ENCODE measurements at places on chromosomes 7 and 10.

GRCh38 chr7:81445462-81445861 is 324.4 kb downstream of the HGF start:
- no peak for DNase-seq

DNA sequence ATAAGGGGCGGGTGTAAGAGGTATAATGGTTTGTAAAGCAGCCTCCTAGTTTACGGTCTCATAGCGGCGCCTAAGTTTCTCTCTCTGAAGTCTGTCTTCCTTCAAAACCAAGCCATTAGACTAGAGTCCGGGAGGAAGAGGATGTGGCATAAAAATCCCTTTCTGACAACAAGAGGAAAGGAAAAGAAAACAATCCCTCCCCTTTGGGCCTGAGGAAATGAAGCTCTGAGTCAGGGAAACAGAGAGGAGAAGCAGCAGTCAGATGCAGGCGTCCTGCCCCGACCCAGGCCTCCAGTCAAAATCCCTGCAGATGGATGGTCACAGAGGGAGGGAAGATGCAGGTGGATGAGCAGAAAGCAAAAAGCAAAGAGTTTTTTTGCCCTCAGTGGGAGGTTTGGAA is 23.7 kb downstream of the PARP12 start:
- DNase-seq = no peak

- no peak for DNase-seq
Observed at GRCh38 chr10:58742141-58742540, 229.5 kb downstream of the BICC1 start.

GRCh38 chr7:74455291-74455804 is 1.6 kb downstream of the GTF2IRD1 start:
- no peak for DNase-seq

GRCh38 chr7:128919881-128920799 is 9.6 kb upstream of the KCP start:
- DNase-seq = no peak

DNA sequence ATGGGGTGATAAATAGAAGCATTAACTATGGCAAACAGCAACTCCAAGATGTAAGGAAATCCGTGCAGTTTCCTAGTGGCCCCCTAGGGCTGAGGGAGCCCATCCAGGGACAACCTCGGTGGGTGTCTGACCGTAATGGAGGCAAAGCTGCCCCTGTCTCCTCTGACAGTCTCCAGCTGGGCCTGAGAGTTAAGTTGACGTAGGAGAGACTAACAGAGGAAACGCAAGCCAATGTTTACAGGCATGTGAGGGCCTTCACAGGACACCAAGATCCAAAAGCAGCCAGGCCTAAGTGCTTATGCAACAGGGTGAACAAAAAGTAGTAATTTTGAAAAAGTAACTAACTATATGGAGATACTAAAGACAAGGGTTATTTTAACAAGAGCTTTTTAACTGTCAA is 330.0 kb upstream of the C7orf33 start:
- DNase-seq = no peak

DNA sequence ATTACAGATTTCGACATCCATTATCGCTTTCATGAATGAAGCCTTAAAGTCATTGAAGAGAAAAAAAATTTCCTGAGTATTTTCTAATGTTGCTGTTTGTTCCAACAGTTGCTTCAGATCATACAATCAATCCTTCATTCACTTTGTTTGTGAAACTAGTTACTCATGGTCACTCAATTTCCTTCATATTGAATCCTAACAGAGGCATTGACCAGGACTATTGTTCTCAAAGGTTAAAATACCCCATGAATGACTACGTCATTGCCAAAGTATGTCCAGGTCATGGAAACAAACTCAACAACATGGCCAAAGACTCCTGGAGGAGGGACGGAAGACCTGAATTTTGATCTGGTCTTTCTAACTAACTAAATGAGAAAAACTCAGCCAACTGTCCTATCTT is 54.0 kb upstream of the ABCB5 start:
- DNase-seq = no peak

GRCh38 chr7:29113384-29114102 is 32.8 kb downstream of the CPVL start:
- DNase-seq = no peak

DNA sequence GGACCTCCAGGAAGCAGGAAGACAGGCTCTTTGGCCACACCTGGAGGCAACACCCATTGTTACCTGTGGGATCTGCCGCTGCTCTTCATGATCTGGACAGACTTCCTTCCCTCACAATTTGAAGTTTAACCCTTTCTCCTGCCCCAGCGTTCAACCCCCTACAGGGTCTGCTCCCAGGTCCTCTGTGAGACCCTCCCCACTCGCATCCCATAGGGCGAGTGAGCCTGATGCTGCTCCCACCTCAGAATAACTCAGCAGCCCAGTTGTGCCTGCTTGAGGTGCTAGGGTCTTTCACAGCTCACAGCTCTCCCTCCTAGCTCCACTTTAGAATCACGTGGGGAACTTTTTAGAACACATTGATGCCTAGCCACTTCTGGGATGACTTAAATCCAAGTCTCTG is 61.8 kb upstream of the C10orf90 start:
- DNase-seq = no peak

DNA sequence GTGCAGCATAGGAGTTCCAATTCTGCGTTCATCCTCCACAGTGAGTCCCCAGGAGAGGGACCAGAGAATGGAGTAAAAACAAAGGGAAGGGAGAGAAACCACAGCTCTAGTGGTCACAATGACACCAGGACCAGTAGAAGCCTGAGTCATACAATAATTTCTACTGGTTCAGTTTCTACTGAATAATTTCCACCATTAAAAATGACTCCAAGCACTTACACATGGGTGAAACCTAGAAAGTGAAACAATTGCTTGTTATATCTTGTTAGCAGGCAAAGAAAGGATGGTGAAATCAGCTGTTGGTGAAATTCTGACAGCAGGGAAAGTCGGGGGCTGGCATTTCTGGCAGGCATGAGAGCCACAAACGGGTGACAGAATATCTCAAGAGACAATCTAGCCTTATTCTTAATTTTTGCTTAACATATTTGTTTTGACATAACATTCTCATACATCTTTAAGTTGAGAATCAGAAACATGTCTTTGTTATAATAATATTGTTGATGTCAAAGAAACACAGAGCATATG is 1065.8 kb upstream of the C7orf33 start:
- no peak for DNase-seq

DNA sequence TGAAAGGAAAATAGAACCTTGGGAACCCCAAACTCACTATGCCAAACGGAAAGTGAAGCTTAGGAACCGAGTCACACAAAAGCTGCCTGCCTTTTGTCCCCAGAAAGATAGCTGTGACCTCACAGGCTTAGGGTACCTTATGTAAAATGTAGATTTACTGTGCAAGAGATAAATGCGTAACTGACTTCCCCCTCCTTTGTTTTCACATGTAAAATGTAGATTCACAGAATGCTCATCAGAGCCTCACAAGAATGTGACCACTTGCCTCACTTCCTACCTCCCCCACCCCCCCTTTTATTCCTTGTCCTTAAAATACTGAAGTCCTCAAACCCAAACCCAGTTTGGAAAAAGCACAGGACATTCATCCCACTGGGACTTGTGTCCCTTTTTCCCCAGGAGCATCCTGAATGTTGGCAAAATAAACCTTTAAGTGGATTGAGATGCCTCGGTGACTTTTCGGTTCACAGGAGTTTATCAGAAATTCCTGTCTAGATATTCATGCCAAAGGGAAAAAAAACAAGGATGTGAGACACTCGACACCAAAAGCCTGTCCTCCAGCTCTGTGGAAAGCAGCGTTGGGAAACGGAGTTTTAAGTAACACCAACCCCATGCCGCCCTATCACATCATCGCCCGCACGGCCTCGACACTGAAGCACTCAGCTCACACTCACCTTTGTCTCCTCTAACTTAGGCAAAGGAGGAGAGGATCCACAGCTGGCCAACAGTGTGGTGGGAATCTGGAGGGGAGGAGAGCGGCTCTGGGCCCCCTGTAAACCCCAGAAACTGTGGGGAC is 45.9 kb downstream of the SVIL start:
- DNase-seq = no peak

GRCh38 chr10:116985611-116986010 is 19.4 kb downstream of the SHTN1 start:
- DNase-seq = no peak

Measured in activated CD8-positive, alpha-beta memory T cell treated with anti-CD3 and anti-CD28 coated beads for 48 hours (primary cell).